ENCODE measurements at places on chromosomes 11 and 22.

DNA sequence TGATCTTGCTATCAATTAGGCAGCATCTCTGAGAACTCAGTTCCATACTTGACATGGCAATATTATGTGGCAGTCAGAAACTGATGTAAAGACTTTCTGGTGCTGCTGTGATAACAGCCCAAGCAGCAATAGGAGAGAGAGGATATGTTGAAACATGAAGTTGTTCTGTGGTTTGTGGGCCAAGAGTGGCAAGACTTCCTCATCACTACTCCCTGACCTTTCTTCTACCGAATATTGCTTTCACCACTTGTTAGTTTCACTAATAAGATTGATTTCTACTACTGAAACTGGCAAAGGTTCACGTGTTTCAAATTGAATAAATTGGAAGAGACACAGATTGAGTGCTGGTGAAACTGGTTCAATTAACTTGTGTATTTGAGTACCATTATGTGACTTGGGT, 852.6 kb upstream of the RAG2 start:
- no peak for DNase-seq

- no peak for DNase-seq
These were observed 106.6 kb upstream of the SLC22A12 start for GRCh38 chr11:64484191-64485022.

DNA sequence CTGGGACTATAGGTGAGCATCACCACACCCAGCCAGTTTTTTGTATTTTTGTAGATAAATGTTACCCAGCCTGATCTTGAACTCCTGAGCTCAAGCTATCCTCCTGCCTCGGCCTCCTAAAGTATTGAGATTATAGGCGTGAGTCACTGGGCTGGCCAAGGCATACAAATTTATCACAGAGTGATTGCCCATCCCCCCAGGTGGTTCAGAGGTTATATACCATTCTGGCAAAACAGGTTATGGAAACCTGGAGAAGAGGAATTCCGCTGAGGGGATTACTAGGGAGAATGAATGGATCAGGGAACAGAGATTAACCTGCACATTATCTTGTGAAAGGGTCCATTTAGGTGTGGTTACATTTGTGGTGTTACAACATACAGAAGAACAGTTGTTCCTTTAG, 8.1 kb downstream of the ATG13 start:
- DNase-seq: no peak

DNA sequence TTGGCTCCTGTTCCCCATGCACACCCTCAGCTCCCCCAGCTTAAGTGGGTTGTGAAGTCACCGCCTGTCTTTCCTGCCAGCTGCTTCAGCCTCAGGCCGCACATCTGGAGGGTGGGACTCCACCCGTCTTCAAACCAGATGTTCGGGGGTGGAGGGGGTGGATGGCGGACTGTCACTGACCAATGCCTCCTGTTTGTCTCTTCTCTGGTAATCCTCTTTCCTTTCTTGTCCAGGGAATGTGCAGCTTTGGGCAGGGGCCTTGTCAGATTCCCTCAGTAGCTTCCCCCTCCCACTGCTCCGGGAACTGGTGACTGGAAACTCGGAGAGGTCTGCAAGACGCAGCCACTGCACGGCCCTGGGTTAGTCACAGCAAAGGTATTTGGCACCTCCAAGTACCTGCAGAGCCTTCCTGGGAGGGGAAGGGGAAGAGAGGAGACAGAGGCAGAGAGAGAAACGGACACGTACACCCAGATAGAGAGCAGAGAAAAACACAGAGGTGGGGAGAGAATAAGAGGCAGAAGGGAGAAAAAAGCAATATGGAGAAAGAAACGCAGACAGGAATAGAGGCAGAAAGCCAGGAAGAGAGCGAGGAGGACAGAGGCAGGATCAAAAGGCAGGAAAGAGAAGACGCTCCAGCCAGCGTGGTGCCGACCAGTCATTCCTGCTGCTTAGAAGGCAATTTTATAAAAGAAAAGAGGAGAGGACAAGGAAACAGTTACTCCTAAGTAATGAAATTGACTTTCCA, 56.1 kb upstream of the TIMP3 start:
- DNase-seq: no peak

- no peak for DNase-seq
These were observed 40.7 kb downstream of the CD6 start for GRCh38 chr11:61011950-61012736.

- no peak for DNase-seq
These were observed 14.8 kb downstream of the BRD1 start for GRCh38 chr22:49812838-49813237.

DNA sequence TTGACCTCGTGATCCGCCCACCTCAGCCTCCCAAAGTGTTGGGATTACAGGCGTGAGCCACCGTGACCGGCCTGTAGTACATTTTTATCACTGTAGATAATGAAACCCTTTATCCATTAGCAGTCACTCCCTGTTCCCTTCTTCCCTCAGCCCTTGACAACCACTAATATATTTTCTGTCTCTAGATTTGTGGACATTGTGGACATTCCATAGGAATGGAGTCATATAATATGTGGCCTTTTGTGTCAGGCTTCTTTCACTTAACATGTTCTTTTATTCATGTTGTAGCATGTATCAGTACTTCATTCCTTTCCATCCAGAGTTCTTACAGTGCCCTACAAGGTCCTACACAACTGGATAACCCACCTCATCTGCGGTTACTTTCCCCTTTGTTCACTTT, 30.5 kb downstream of the RRM1 start:
- no peak for DNase-seq

GRCh38 chr11:81515566-81515965, 1218.1 kb downstream of the FAM181B start:
- DNase-seq: no peak

- no peak for DNase-seq
These were observed 2.5 kb downstream of the WBP2NL start for GRCh38 chr22:42001121-42001520.

DNA sequence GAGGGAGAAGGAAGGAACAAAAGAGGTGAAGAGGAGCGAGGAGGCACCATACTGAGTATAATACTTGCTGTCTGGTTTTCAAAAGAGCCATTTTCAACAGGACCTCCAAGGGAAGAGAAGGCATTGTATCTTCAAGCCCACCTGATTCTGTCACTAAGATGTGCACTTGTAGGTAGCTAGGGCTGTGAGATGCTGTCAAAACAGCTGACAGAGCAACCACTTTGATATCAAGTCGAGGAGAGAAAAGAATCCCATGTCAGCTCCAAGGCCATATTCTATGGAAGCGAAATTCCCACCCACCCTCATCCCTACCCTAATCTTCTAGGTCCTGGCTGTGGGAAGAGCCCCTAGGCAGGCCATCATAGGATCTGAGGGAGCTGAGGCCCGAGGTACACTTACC, 70.9 kb upstream of the PRDM11 start:
- no peak for DNase-seq

DNA sequence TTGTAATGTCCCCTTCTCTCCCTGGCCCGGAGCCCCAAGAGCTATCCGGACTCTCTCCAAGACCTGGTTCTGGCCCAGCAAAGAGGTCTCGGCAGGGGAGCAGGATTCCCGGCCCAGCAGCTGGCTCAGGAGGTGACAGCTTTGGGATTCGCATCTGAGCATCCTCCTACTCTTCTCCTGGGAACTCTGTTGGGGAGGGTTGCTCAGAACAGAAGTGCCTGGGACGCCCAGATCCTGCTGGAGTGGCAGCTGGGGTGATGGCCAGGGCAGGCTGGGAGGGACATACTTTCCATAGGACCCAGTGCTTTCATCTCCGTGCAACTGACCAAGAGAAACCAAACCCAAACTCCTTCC, 83.6 kb upstream of the PRODH start:
- DNase-seq: no peak

GRCh38 chr22:46483353-46483752, 54.1 kb downstream of the CELSR1 start:
- DNase-seq: no peak

GRCh38 chr11:46050003-46050461, 71.2 kb downstream of the PHF21A start:
- no peak for DNase-seq

DNA sequence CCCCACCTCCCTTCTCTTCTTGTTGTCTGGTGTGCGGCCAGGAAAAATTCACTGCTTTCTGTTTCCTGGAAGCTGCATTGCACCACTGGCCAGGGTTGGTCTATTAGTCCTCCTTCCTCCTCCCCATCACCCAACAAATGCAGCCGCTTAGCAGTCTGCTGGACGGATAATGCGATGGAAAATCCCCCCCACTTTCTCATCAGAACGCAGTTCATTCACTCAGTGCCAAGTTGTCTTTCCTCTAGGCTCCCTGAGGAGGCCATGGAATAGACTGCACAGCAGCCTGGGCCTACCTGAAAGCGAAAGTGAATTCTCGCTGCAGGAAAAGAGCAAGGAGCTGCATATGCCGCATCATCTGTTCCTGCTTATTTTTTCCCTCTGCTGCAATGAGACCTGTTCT, 513.6 kb downstream of the METTL15 start:
- no peak for DNase-seq

- no peak for DNase-seq
These were observed 94.3 kb downstream of the SLC17A6 start for GRCh38 chr11:22432291-22433093.

GRCh38 chr11:65420506-65420905, 2.1 kb upstream of the NEAT1 start:
- peak; percentile 10 for DNase-seq

DNA sequence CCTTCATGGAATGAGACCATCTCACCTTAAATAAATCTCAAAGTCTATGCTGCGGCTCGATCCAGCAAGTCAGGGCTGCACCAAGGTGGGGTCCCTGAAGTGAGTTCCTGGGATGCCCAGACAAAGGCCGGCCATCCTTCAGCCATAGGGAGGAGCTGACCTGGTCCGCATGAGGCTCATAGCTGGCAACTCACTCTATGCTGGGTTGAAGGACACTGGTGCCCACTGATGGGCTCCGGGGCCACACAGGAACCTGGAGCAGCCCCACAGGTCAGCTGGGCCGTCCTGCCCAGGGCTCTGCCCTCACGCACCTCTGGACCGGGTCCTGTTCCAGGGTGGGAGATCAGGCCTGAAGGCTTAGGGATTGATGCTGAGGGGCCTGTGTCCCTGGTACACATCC, 1339.3 kb downstream of the TBC1D22A start:
- DNase-seq: no peak

DNA sequence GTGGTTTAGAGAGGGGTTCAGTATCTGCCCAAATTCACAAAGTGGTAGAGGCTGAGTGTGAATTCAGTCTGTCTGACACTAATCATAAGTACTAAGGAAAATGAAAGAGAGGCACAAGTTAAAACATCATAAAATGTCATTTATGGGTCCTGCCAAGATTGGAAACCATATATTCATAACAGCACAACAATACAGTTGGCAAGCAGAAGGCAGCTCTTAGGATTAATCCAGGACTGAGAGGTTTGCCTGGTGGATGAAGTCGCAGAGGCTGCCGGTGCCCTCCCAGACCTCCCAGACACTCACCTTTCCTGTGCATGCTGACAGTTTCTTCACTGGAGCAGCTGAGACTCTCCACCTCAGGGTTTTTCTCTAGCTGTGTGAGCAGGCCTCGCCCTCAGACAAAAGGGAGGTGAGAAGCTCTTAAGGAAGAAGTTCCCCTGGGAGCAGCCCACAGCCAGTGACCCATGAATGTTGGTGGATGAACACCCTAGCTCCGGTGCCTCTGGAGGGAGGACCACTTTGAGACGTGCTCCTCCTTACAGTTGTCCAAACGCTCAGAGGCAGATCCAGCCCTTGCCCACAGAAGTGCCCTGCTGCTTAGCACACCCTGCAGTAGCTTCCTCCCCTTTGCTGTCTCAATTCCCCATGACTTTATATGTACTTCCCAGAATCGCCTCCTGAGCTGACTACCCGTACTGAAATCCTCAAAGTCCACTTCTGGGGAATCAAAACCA, 43.7 kb downstream of the MAML2 start:
- no peak for DNase-seq

- DNase-seq: no peak
These were observed 387.4 kb upstream of the CADM1 start for GRCh38 chr11:115891581-115891980.

- DNase-seq: no peak
These were observed 45.0 kb downstream of the OR4C6 start for GRCh38 chr11:55707029-55707428.

DNA sequence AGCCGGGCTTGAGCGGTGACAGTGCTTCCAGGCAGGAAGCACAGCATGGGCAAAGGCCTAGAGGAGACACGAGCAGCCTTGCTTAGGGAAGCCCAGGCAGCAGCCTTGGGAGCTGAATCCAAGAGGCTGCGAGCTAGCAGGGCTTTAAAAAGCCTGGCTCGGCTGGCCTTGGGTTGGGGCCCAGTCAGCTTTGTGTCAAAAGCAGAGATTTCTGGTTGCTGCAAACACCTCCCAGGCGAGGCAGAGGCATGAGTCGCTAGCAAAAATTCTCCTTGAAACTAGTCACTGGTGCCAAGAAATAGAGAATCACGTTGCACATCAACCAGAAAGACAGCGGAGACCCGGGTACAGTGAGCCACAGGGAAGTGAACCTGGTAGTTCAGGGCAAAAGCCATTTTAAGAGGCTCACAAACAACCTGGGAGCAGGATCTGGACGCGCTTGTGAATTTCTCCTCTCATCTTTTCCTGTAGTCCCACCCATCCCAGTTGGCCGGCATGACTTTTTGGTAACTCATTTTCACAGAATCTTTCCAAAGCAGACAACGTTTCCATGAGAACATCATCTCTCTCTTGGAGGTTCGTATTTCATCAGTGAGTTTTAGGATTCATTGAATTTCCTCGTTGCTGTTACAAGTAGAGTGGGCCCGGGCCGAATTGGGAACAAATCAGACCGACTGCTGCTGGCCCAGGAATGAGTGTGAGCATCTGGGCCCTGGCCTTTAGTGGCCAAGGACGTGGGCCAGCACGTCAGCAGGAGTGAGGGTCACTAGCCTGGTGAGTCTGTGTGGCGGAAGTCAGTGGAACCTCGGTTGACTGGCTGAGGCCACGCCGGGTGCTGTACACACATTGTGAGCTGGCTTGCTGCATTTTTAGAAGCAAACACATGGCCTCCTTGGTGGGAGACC, 16.4 kb upstream of the FGF4 start:
- no peak for DNase-seq

GRCh38 chr22:50576070-50576469, 2.2 kb downstream of the CPT1B start:
- no peak for DNase-seq

GRCh38 chr11:12693094-12693478, 18.9 kb downstream of the TEAD1 start:
- DNase-seq: no peak

DNA sequence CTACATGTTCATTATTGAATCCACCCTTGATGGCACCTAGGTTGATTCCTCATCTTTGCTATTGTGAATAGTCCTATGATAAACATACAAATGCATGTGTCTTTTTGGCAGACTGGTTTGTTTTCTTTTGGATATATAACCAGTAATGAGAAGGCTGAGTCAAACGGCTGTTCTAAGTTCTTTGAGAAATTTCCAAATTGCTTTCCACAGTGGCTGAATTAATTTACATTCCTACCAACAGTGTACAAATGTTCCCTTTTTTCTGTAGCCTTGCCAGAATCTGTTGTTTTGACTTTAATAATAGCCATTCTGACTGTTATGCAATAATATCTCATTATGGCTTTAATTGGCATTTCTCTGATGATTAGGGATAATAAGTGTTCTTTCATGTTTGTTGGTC, 184.9 kb downstream of the CASP12 start:
- DNase-seq: no peak
